ENCODE measurements at places on chromosomes 1 and 21.

- DNase-seq = no peak
Observed at GRCh38 chr1:1354271-1355247, 3.8 kb downstream of the MXRA8 start.

DNA sequence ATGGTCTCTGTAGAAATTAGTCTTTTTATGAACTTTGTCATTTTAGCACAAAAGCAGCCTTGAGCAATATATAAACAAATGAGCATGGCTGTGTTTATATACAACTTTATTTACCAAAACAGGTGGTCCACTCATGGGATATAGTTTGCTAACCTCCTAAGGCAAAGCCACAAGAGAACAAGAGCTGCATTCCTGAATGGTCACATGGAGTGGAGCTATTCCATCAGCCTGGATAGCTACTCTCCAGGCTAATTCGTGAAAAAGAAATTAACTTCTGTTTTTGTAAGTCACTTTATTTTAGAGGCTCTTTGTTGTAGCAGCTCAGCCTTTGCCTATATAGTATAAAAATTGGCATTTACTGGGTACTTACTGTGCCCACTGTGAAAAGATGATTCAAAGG lies 163.3 kb upstream of the FAM78B start:
- no peak for DNase-seq

- DNase-seq = no peak
Observed at GRCh38 chr1:72227667-72228066, 54.7 kb downstream of the NEGR1 start.

DNA sequence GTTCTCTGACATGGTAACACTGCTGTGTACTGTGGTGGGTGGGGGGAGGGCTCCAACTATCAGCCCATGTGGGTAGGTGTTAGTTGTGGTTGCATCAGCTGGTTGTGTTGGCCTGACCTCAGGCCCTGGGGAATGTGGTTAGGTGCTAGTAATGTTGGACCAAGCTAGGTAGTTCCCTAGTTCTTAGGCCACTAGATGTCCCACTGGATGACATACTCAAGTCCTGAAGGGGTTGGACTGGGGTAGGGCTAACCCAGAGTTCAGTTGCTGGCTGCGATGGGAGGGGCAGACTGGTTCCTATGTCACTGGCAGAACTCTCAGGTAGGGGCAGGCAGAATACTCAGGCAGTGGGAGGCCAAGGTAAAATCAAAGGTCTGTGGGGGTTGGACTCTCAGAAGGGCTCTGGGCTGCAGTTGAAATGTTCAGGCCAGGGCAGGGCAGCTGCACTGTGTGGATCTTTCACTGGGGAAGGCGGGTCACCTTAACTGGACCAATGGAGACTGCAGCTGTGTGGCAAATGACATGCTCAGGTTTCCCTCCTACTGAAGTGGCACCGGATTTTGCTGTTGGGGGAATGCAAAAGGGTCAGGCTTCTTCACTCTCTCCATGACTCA lies 870.7 kb downstream of the LRRIQ3 start:
- no peak for DNase-seq

- DNase-seq = no peak
Observed at GRCh38 chr21:41186755-41187536, 19.0 kb downstream of the BACE2 start.

DNA sequence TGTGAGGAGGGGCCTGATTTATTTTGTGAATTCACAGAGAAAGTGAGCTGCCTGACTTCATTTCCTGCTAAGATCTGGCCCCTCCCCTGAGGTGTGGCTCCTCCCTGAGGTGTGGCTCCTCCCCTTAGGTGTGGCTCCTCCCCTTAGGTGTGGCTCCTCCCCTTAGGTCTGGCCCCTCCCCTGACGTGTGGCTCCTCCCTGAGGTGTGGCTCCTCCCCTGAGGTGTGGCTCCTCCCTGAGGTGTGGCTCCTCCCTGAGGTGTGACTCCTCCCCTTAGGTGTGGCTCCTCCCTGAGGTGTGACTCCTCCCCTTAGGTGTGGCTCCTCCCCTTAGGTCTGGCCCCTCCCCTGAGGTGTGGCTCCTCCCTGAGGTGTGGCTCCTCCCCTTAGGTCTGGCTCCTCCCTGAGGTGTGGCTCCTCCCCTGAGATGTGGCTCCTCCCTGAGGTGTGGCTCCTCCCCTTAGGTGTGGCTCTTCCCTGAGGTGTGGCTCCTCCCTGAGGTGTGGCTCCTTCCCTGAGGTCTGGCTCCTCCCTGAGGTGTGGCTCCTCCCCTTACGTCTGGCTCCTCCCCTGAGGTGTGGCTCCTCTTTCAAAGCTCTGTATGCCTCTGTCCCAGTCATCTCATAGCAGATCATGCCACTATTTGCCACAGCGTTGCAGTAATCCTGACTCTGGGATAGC lies 26.9 kb upstream of the LRRC3 start:
- DNase-seq = no peak

- DNase-seq = no peak
Observed at GRCh38 chr21:44423312-44423821, 31.9 kb upstream of the LRRC3 start.

DNA sequence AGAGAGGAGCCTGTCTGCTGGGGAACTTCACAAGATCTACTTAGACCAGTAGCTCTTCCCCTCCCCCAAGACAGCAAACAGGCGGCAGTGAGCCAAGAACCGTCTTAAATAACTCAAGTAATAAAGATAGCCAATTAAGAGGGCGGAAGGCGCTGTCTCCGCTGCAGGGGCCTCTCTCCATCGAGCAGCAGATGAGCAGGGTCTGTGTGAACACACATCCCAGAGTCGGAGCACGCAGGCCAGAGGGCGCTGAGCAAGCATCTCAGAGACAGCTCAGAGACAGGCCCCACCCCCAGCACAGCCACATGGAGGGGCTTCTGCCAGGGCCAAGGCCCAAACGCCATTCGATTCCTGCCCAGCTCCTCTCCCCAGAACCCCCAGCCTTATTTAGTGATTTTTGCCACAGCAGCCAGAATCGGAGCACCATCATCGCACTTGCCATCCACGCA lies 11.1 kb downstream of the IFFO2 start:
- DNase-seq = no peak

GRCh38 chr1:65208563-65208973 lies 60.6 kb downstream of the AK4 start:
- no peak for DNase-seq

- no peak for DNase-seq
Observed at GRCh38 chr1:26358411-26359384, 4.8 kb upstream of the CRYBG2 start.

DNA sequence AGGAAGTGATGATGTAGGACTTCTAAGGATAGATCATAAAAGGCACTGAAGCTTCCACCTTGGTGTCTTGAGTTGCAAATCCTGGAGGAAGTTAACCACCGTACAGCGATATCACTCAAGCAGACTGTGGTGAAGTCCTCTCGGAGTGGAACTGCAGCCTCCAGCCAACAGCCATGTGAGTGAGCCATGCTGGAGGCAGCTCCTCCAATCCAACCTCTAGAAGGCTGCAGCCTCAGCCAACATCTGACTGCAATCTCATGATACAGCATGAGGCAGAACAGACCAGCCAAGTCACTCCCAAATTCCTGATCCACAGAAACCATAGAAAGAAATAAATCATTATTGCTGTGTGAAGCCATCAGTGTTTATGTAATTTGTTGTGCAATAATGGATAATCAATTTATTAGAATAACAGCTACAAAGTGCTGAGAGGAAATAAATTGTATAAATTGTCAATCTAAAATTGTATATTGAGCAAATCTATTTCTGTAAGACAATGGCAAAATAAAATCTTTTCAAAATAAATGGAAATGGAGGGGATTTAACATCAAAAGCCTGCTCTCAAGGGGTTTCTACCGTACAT lies 65.0 kb downstream of the PRSS38 start:
- DNase-seq = no peak

GRCh38 chr1:4584449-4584848 lies 70.0 kb upstream of the AJAP1 start:
- no peak for DNase-seq

GRCh38 chr1:235863699-235864093 lies 3.0 kb downstream of the LYST start:
- DNase-seq = no peak

DNA sequence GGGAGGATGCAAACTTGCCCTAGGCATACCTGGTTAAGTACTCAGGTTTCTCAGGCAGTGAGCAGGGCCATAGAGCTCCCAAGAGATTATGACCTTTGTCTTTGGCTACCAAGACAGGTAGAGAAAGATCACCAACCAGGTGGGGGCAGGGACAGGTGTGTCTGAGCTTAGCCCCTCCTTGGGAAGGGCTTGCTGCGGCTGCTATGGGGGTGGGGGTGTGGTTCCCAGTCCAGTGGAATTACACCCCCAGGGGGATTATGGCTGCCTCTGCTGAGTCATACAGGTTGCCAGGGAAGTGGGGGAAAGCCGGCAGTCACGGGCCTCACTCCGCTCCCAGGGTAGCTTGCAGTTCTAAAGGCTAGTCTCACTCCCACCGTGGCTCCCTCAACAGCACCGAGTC lies 65.2 kb upstream of the FAM163A start:
- no peak for DNase-seq

GRCh38 chr1:230422221-230422981 lies 3.7 kb downstream of the PGBD5 start:
- no peak for DNase-seq

- DNase-seq = no peak
Observed at GRCh38 chr21:42150474-42151085, 68.4 kb upstream of the ABCG1 start.

GRCh38 chr1:89037186-89037585 lies 14.5 kb upstream of the GBP3 start:
- no peak for DNase-seq

- no peak for DNase-seq
Observed at GRCh38 chr1:161033751-161034150, 5.0 kb downstream of the TSTD1 start.

DNA sequence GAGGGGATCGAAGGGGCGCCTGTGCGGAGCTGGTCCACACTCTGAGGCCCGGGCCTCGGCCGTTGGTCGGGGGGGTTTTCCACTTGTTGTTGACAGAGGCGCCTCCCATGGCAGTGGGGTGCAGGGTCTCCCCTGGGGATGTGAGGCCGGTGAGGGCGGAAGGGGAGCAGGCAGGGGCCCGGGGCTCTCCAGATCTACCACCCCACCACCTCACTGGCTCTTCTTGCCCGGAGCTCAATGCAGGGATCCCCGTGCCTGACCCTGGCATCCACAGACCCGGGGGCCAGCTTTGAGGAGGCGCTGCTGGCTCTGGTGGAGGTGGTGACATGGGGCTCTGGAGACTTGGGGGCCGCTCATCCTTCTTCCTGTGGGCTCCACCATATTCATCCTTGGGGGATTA lies 7.1 kb upstream of the PEX10 start:
- DNase-seq = no peak

DNA sequence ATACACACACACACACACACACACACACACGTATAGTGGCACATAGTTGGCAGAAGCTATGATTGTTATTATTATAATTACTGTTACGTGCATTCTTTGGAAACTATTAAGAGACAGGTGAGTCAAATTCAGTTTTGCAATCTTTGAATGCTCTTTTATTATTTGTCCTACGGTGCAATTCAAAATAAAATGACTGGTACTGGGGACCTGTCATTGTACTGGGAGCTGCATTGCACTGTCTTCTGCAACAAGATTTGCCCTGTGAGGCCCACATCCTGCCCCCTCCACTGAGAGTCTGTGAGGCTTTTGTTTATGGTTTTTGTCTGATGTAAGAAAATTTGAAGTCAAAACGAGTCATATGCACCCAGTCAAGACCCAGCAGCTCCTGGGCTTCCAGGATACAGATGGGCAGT lies 1.9 kb downstream of the LY9 start:
- DNase-seq = no peak

DNA sequence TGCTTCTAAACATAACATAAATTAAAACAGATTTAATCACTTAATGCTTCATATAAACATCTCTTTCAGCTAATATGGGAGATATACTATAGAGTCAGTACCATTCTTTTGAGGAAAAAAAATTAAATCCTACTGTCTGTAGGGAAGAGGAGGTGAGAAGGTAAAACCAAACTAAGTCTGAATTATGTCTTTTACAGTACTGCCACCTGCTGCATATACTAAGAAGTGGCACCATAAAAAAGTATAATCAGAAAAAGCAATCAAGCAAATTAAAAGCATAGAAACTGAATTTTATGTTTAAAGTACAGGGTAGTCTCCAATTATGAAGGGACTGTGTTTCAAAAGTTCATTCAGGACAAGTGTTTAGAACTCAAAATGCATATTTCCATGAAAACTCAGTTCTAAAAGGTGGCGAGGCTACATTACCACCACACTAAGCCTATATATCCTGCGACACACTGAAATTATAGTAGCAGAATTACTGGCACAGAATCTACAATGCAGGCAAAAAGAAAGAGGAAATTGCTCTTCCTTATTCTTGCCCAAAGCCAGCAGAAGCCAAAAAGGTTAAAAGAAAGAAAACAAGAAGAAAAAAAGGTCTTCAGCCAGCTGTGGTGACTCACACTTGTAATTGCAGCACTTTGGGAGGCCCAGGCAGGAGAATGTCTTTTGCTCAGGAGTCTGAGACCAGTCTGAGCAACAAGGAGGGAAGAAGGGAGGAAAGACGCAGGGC lies 9.0 kb downstream of the NSL1 start:
- no peak for DNase-seq

GRCh38 chr1:173717238-173717637 lies 2.5 kb downstream of the KLHL20 start:
- no peak for DNase-seq

DNA sequence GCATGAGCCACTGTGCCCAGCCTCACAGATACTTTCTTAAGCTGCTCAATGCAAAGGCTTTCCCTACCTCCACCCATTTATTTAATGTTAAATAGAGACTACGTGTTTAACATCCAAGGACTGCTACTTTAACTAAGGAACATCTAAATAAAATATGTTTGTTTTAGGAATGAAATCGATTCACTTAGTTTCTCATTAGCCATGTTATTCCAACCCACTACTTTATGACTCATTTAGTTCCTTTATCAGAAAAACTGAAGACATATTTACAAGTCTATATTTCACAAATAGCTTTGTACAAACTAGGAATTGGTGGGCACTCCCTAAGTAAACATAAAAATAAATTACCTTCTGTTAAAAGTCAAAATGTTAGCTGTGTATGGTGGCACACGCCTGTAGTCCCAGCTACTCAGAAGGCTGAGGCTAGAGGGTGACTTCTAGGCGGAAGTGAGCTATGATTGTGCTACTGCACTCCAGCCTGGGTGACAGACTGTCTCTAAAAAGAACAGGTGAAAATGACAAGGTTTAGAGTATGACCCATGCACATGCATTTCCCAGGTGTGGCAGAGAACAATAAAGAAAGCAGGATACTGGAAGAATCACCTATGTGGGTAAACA lies 39.9 kb upstream of the AK4 start:
- DNase-seq = no peak

GRCh38 chr1:86778569-86779239 lies 74.3 kb downstream of the SH3GLB1 start:
- no peak for DNase-seq

Data from occipital lobe (tissue), 3 donors.